ENCODE measurements at places on chromosomes 12 and 14.

DNA sequence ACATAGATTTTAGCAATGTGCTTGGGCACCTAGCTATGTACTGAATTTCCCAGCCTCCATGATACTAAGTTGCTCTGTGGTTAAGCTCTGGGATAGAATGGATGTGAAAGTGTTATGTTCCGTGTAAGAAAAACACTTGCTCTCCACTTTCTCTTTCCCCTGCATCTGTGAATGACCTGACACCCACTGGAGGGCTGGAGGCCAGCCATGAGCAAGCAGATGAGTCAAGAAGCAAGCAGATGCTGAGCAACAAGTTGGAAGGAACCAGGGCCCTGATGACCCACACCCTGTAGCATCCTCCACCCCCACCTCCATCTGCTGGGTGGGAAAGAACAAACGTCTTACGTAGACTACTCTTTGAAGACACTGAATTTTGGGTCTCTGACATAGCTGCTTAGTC lies 56.6 kb downstream of the EID3 start:
- DNase-seq, result no peak

GRCh38 chr12:108967869-108968540 lies 52.9 kb downstream of the SVOP start:
- no peak for DNase-seq

- no peak for DNase-seq
Observed at GRCh38 chr12:92363295-92364146, 217.9 kb upstream of the BTG1 start.

- peak; percentile 50 for DNase-seq
Observed at GRCh38 chr14:73762375-73762822, 48.2 kb upstream of the PNMA1 start.

- DNase-seq, result no peak
Observed at GRCh38 chr14:91149462-91149861, 35.6 kb downstream of the DGLUCY start.

DNA sequence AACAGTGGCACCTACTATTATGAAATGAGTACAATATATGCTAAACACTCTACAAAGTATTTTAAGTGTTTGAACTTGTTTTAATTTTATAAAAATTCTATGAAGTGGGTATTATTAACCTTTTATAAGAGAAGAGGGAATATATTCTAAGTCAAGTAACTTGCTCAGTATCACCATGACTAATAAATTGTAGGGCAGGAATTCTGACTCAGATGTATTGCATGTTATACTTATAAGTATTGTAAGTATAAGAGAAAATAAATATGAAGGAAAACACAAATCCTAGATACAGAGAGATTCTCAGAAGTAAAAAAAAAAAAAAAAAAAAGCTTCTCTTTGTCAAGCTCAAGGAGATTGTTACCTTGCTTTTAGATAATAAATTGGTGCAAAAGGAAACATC lies 893.2 kb downstream of the SLC16A7 start:
- no peak for DNase-seq

GRCh38 chr12:54019091-54019811 lies 9.0 kb upstream of the HOXC6 start:
- DNase-seq, result no peak

DNA sequence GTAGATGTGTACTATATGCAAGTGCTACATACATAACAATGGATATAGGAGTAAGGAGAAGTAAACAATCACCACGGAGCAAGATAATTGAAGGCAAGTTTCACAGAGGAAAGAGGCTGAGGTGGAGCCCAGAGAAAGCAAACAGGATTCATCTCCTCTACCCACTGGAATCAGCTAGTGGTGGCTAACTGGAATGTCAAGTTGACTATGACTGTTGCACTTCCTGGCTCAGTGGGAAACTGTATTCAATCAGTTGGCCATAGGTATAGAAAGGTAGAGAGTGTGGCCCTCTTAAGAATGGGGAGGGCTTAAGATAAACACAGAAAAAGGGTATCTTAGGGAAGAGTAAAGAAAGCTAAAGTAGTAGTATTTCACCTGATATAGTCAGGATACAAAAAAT lies 62.4 kb downstream of the MAP4K5 start:
- no peak for DNase-seq

DNA sequence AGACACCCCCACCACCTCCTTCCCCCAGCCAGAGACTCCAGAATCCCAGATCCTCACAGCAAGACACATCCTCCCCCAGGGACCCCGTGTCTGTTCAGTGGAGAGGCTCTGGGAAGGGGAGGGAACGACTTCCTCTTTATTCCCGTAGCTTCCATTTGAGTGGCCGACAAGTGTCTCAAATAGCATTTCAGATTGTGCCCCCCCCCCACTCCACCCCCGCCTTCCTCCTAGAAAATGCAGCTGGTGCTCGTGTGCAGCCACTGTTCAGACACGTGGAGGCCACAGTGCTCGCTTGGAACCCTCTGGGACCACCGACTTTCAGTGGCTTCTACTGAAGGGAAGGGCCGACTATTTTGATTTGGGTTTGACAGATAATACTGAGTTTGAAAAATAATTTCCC lies 14.3 kb downstream of the PPP2R5C start:
- DNase-seq, result no peak

DNA sequence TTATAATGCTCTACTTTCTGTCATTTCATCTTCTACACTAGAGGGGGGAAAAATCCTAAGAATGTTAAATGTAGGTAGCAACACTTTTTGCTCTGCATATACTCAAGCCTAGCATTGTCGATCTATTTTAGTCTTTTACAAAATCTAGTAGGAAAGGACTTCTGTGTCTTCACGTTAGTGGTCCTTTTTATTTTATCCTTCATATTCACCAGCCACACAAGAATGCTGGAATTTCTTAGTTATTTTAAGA lies 253.0 kb upstream of the FLRT2 start:
- DNase-seq, result no peak

DNA sequence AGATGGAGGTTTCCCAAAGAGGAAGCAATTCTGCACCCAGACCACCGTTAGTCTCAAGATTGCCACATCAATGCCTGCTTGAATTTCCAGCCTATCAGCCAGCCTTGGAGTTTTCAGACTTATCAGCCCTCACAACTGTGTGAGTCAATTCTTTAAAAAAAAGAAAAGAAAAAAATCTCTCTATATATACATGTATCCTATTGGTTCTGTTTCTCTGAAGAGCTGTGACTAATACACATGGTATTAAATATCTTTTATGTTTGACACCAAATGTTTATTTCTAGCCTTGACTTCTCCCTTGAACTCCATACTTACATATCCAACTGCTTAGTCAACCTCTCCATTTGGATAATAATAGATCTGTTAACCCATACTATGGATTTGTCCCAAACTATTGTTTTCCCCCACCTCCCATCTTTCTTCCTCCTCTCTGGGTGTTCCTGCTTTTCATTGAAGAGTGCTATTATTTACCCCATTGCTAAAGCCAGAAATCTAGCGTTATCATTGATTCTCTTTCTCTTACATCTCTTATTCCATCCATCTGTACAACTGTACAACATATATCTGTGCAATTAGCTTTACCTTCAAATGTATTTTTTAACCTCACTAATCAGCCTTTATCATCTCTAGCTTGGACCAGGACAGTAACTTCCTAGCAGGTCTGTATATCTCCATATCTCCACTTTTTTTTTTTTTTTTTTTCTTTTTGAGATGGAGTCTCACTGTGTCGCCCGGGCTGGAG lies 22.7 kb upstream of the EID3 start:
- no peak for DNase-seq

GRCh38 chr12:5554711-5555110 lies 122.8 kb downstream of the NTF3 start:
- no peak for DNase-seq

- DNase-seq, result peak; percentile 42
Observed at GRCh38 chr12:120496413-120497340, 764 bp downstream of the DYNLL1 start.

- no peak for DNase-seq
Observed at GRCh38 chr12:58955849-58956248, 35.5 kb upstream of the LRIG3 start.

- no peak for DNase-seq
Observed at GRCh38 chr14:61640158-61641136, 54.9 kb upstream of the HIF1A start.

- DNase-seq, result no peak
Observed at GRCh38 chr12:94793191-94793595, 142.8 kb upstream of the TMCC3 start.

DNA sequence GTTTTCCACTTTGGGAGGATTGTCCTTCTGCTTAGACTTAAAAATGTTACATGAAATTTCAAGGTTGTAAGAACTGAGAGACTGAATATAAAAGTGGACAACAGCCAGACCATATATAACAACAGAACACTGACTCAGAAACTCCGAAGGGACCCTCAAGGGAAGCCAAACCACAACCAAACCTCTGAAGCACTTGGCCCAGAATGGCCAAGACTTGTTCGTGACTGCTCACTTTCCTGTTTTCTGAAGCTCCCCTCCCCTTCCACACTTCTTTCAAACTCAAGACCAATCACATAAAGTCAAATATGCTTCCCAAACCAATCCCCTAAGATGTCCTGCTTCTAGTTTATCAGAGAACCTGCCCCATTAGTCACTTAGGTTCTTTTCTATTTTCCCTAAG lies 13.7 kb downstream of the OR6J1 start:
- DNase-seq, result no peak

DNA sequence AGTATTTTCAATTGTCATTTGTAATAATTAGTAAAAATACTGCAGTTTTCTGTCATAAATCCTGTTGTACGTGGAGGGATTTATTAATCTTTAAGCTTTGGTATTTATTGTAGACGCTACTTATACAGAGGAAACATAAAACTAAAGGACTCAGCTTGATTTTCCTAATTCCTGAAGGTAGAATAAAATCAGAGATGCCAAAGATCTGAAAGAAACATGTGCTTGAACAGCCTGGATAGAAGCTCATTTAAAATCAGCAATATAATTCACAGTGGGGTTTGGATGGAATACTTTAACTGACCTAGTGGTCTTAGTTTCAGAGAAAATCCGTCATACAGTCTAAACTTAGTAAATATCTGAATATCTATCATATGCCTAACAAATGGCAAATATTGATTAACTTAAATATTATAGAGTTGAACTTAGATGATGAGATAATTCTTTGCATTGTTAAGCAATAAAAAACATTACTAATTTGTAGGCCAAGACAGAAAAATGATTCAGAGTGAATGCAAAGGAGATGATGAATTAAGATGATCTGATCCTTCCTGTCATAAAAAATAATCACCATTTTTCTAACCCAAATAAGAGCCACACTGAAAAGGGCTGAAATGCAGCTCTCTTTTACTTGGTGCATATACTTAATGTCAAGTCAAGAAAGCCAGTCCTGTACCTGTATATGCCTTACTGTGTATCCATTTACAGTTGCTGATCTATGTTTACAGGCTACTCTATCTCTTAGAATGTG lies 397.1 kb upstream of the DCN start:
- DNase-seq, result no peak

DNA sequence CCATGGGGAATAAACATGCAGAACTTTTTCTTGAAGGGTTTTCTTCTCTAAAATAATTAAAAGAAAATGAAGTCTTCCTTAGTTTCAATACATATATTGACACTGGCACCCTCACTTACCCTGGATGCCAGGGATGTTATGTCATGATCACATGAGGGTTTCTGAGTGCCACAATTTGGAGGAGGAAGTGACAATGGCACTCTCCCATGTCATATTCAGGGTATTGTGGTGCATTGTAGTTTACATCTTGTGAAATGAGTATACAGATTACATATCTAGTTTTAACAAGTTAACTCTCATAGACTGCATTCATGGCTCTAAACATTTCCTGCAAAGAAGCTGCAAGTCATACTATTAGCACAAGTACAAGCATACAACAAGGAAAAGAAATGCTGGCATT lies 37.7 kb downstream of the CCDC177 start:
- DNase-seq, result no peak

- DNase-seq, result peak; percentile 26
Observed at GRCh38 chr12:57803319-57803893, 15.1 kb downstream of the AVIL start.

GRCh38 chr14:99145307-99145706 lies 126.7 kb downstream of the BCL11B start:
- no peak for DNase-seq

- DNase-seq, result no peak
Observed at GRCh38 chr14:90599339-90599738, 202.5 kb downstream of the CALM1 start.

GRCh38 chr12:62933220-62933601 lies 1.7 kb downstream of the PPM1H start:
- no peak for DNase-seq

DNA sequence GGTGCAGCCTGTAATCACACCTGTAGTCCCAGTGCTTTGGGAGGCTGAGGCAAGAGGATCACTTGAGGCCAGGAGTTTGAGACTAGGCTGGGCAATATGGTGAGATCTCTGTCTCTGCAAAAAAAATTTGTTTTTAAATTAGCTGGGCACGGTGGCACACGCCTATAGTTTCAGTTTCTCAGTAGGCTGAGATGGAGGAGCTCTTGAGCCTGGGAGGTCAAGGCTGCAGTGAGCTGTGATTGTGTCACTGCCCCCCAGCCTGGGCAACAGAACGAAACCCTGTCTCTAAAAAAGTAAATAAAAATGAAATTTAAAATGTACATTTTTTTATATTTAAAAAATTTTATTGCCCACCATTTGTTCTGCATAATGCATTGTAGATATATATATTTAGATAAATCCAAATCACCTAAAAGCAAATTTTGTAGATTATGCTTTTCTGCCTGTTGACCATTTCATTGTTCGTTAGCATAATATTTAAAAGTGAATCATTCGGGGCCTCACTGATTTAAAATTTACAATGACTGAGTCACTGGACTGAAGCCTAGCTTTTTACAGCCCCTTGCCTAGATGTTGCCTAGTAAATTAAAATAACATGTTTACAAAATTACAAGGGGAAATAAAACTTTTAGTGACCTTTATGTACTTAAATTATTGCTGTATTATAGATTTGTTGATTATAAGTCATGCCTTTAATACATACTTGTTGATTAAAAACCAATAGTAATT lies 87.9 kb downstream of the USP15 start:
- no peak for DNase-seq

DNA sequence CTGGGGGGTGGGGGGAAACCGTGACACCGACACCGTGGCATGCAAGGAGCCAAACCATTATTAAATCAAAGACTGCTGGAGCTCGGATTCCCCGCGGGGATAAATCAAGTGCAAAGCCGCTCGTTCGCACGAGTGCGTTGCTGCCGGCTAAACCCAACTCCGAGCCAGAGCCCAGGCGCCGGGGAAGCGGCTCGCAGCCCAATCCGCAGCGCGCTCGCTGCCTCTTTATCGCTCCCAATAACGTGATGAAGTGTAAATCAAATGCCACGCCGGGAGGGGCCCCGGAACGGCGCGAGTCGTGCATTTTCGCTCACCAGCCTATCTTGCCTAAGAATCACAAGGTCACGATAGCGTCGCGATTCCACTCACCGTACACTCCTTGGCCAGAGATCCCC lies 1.3 kb downstream of the MDGA2 start:
- DNase-seq, result no peak
